Kidney (tissue), 22 donors: ENCODE measurements at places on chromosomes 5 and 9.

GRCh38 chr9:69980041-69980440 is 63.6 kb upstream of the MAMDC2 start:
- DNase-seq: no peak

DNA sequence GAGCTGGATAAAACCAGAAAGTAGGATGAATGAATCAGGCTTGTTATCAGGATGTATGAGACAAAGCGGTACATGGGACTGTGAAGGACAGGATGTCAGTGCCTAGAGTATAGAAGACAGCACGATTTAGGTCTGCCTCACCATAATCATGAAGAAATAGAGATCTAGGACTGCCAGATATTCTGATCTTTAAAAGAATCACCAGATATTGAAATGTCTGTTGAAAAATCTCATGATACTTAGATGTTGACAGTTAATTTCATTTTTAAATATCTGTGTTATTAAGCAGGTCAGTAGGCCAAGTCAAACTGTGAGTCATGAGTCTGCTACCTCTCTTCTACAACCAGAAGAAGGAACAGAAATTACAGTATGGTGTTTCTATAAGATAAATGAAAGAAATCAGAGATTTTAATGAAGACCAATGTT is 65.0 kb downstream of the ST8SIA4 start:
- DNase-seq: no peak

DNA sequence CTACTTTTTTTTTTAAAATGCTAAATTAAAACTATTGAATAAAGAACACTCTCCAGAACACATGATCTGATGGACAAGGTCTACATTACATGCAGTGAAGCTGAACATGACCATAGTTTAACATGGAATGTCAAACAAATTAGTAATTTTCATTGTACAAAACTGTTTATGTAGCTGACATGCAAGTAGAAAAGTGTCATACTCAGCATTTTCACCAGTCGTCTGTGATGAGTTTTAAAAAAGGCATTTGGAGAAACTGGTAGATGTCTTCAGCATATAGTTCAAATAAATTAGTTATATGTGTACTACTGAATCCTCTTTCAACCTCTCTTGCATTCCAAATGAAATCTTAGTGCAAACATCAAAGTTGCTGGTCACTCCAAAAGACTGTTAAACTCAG is 301.9 kb downstream of the FER start:
- DNase-seq: no peak

DNA sequence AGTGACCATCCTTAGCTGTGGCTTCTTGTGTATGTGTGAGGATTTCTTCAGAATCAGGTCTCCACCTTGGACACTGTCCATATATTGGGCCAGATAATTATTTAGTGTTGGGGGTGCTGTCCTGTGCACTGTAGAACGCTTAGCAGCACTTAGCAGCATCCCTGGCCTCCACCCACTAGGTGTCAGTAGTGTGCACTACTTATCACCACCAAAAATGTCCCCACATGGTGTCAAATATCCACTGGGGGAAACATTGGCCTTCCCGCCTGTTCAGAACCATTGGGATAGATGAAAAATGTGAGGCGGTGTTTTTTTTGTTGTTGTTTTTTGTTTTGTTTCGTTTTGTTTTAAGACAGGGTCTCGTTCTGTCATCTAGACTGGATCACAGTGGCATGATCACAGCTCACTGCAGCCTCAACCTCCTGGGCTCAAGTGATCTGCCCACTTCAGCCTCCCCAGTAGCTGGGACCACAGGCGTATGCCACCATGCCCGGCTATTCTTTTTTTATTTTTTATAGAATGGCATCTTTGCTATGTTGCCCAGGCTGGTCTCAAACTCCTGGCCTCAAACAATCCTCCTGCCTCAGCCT is 67.7 kb downstream of the TENT4A start:
- DNase-seq: no peak

DNA sequence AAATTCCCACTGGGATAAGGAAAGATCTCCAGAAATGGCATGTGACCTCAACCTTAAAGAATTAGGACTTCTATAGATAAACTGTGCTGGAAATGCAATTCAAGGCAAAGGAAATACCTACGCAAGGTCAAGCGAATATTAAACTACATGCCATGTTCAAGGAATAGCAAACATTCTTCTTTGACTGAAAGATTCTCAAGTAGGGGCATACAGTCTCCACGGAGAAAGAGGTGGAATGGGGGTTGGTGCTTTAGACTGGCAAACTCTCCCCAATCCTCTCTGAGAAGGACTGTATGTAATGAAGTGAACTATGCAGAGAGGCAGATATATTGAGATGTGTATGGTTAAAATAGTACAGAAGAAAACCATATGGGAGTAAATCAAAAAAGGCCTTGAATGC is 6.1 kb downstream of the RICTOR start:
- no peak for DNase-seq

DNA sequence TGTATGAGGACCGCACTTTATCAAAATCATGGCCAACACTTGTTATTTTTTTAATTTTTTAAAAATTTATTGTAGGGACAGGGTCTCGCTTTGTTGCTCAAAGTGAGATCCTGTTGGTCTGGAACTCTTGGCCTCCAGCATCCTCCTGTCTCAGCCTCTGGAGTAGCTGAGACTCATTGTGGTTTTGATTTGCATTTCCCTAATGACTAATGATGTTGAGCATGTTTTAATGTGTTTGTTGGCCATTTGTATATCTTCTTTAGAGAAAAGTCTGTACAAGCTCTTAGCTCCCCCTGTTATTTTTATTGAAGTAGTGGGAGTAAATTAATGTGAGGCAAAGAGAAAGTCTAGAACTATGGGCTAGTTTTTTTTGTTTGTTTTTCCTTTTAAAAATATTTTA is 1.6 kb upstream of the RPS6 start:
- no peak for DNase-seq

DNA sequence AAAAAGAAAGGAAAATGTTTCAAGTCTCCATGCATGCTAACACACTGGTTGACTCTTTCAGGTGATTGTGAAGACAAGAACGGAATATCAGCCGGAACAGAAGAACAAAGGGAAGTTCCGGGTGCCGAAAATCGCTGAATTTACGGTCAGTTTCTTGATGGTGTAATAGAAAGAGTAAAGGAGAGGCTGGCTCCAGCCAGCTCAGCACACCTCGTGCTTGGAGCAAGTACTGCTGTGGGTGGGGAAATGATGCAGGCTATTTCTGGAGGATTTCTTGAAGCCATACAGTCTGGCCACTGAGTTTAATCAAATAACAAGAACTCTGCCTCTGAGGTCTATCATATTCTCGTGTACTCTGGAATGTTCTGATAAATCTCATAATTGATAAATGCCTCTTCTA is 18.7 kb downstream of the NSG2 start:
- DNase-seq: no peak

- DNase-seq: no peak
Observed at GRCh38 chr9:3479514-3480352, 46.1 kb downstream of the RFX3 start.

DNA sequence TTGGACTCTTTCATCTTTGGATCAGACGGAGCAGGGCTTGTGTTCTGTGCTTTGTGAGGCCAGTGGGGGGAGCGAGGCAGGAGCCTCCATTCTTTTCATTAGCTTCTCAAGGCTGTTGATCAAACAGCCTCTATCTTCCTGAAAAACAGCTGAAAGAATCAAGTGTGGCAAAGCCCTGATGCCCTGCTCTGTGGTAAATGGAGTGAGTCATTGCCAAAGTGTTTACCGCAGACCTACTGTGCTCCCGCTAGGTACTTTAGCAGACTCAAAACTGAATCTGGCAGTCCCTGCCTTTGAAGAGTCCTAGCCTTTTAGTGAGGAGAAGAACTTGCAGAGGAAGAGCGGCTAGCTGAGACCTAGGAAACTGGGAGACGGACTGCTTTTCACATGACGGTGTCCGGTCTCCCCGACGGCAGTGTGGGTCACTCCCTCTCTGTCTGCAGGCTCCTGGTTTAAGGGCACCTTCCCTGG is 3.3 kb downstream of the ANKRD33B start:
- DNase-seq: no peak

- no peak for DNase-seq
Observed at GRCh38 chr5:82738681-82739269, 338.4 kb downstream of the TMEM167A start.

DNA sequence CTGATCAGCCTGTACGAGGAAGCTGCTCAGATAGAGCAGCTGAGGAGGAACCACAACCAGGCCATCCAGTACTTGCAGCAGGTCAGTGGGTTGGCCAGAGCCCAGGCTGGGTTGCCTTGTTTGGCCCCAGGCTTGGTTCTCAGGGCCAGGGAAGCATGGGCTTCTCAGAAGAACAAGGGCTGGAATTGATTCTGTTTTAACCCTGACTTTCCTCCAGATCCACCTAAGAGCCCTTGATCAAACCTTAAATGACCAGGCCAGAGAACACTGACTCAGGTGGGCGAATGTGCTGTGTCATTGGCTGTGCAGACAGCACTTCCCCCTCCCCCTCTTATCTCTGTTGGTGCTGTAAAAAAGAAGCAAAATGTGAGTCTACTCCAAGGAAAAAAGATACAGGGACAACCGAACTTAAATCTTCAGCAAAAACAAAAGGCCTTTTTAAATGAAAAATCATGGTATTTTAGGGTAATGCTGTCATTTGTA is 28.1 kb downstream of the TTC23L start:
- no peak for DNase-seq

DNA sequence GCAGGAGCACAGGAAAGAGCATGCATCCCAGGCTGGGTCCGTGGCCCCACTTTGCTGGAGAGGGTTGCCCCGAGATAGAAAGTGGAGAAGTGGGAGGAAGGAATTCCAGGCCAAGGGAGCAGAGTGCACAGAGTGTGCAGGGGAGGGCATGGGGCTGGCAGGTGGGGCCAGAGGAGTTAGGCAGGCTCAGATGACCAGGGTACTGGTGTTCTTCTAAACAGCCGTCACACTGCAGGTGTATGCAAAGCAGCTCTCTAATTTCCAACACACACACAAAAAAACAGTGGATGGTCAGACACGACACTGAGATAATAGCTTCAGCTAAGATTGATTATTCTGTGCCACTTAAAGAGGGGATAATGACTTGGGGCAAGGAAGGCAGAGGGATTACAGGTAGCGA is 212.2 kb downstream of the MTRR start:
- DNase-seq: no peak

GRCh38 chr9:32552172-32552872 is at the start of the genes SMIM27 and TOPORS:
SMIM27 (plus strand) TSS chr9:32552327; CDS start chr9:32552435, 108 bp downstream.
TOPORS (minus strand) TSS chr9:32552586; CDS start chr9:32552436, 150 bp downstream.
- peak; percentile 96 for DNase-seq

- DNase-seq: no peak
Observed at GRCh38 chr5:10214041-10214440, 35.6 kb downstream of the ATPSCKMT start.

GRCh38 chr9:79233542-79233941 is 338.2 kb upstream of the TLE4 start:
- no peak for DNase-seq

- no peak for DNase-seq
Observed at GRCh38 chr9:21465138-21465537, 17.0 kb downstream of the IFNE start.

DNA sequence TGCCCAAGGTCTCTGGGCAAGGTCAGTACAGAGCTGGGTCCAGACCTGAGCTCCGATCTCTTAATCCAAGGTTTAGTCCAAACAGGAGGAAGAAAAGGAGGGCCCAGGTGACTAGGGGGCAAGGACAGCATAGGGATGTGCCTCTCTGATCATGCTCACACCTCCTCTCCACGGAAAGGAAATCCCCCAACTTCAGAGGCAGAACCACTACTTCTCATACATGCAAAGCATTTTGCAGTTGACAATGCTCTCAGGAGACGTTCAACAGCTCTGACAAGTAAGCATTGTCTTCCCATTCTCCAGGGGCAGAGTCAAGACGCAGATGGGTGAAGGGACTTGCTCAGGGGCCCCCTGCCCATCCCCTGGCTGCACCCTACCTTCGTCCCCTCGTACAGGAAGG is 8.7 kb upstream of the CORO2A start:
- DNase-seq: no peak
